Stimulated activated CD8-positive, alpha-beta memory T cell treated with anti-CD3 and anti-CD28 coated beads, Interleukin-2, amount 100 ng/mL, for 1 hour (primary cell): ENCODE measurements at places on chromosomes 3 and 15.

DNA sequence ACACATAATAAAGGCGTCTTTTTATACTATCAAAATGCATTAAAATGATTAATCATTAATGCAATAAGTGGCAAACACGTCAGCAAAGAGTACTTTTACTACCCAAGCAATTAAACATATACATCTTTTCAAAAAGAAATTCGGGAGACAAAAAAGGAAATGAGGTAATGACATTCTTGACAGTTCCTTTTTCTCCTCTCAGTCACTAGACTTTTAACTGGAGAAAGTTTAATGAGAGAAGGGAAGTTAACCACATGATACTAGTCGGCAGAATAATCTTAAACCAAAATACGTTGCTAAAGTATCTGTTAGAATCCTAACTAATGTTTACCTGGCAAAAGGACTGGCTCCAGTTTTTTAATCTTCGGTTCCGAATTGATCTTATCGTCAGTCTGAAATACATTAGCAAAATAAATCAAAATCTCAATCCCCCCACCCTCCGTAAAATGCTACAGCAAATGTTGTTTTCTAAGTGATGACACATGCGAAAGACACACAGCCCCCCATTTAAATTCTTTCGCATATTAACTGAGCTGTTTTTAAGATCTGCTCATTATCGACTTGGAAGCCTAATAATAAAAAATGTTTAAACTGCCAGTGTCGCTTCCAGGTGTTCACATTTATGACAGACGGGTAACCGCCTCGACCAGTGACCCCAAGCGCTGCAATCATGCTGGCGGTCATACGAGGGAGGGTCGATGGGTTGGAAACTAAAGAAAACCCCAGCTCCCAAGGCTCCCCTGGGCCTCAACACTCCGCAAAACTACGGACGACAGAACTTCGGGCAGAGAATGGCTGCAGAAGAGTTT is 778 bp downstream of the MTMR10 start:
- DNase-seq: no peak

DNA sequence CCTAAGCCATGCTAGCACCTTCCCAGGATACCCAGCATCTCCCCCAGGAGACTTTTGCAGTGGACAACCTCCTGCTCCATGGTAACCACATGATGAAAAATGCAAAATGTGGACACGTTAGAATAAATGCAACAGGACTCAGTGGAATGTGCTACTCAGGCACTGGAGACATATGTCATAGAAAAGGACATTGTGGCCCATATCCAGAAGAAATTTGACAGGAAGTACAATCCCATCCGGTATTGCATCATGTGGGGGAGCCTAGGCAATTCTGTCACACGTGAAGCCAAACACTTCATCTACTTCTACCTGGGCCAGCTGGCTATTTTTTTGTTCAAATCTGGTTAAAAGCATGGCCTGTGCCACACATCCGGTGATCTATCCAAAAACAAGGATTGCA is 227.2 kb upstream of the GPR149 start:
- no peak for DNase-seq

- DNase-seq: no peak
Measured at GRCh38 chr3:10707400-10708215, 108.4 kb upstream of the SLC6A11 start.

DNA sequence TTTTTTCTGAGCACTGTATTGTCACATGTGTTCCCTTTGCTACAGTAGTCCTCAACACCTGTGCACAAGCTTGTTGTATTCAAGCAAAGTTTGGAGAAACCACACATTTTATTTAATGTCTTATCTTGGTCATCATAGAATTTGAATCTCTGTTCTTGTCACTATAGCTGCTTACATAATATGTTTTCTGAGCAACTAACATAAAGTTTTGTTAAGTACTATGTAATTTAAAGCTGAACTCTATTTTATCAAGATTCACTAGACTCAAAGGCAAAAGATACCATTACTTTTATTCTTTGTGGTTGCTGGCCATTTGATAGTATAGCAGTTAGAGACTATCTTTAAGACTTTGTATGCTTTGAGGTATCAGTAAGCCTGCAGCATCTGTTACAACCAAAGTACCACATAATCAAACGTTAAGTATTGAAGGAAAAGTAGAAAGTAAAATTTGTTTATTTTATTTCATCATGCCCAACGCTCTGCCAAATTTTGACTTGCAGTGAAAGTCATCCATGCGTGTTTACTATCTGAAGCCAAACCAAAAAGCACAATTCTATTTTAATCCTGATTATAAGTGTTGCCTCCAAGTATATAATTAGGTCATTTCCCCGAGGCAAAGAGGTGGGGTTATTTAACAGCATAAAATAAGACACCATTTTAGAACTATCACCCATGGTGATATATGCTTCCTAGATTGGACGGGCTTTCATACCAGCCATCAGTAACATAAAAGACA is 10.3 kb upstream of the ABHD10 start:
- DNase-seq: no peak

DNA sequence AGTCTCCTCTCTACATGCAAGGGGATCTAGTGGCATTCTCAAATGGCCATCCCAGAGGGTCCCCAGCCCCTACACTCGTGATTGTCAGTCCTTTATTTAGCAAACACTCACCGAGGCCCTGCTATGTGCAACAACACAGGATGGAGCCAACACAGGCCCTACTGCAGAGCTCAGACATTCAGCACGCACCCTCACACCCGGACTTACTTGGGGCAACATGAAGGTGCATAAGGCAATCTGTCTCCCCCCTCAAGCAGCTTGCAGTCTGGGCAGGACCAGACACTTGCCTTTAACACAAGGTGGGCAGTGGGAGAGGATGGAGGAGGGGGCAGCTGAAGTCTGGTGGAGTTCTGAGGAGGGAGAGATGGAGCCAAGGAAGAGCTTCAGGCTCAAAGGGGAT is 258.4 kb downstream of the XXYLT1 start:
- no peak for DNase-seq

DNA sequence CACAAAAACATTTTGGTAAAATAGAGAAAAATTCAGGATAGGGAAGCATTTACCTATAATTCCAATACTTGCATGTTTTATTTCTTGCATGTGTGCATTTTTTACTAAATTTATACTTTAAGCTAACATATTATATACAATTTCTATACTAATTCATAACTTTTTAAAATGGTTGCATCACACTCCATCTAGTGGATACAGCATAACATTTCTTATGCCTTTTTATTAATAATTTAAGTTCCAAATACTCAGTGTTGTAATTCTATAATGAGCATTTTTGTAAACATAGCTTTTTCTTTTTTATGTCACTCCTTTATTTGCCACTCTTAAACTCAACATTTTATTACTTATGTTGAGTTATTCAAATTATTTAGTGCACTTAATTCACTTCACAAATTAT is 477.7 kb downstream of the ZBBX start:
- DNase-seq: no peak

- DNase-seq: no peak
Measured at GRCh38 chr15:78438619-78439285, 736 bp downstream of the IREB2 start.

DNA sequence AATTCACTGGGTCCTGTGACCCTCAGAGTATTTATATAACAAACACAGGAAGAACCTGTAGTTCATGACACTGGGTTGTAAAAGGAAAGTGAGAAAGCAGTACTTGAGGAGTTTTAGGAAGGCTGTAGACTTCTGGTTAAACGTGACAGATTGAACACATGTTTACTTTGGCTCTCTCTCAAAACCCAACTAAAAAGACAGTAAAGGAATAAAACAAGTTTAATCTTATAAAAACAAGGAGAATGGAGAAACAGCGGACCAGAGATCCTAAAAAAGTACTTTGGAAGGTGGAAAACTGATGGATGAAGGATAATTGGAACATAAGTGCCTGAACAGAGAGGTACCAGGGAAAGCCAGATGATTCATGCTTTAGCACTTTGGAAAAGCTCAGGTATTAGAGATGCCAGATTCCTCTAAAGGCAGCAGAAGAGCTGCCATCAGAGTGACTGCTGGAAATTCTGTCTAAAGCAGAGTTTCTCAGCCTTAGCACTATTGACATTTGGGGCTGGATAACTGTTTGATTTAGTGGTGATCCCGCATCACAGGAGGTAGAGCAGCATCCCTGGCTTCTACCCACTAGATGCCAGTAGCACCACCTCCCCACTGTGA is 182.9 kb upstream of the RORA start:
- DNase-seq: no peak

DNA sequence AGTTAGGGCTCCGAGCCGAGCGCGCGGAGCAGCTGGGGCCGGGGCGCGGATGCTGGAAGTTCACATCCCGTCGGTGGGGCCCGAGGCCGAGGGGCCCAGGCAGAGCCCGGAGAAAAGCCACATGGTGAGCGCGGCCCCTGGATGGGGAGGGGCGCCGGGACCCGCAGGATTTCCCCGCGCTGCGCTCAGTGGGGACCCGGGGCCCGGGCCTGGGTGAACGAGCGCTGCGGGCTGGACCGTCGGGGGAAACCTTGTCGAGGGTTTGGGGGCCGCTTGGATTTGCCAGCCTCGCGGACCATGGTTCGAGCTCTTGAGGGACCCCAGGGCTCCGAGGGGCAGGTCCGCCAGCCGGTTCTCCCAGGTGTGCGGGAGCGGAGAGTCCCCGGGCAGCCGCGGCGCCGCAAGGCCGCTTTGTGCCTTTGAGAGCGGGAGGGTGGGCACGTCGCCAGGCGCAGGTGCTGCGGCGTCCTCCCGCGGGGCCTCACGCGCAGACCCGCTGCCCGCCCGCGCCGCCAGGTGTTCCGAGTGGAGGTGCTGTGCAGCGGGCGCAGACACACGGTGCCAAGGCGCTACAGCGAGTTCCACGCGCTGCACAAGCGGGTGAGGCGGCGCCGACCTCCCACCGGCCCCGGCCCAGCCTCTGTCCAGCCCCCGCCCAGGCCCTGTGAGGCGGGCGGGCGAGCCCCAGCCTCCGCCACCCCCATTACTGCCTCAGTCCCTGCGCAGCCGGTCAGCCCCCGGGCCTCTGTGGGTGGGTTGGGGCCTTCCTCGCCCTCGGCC is at the start of gene SNX22:
TSS of gene SNX22 (plus strand) at position 5 of the 780 bp plus-strand sequence. CDS start at position 50, 45 bp downstream.
- no peak for DNase-seq

DNA sequence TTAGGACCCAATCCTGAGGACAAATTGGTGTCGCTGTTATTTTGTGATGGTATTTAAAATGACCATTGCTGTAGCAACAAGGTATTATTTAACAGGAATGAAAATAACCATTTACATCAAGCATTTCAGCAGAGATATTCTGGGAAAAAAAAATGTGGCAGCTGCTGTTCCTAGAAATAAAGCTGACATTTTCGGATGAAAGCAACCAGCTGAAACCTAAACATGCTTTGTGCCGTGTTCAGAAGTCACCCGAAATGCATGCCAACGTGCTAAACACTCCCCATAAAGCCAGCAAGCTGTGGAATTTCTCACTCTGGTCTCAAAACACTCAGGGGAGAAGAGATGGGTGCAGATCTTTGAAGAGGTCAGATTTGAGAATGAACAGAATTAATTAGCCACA is 31.5 kb upstream of the TAFA4 start:
- no peak for DNase-seq
